ENCODE measurements at places on chromosomes 4 and X.

DNA sequence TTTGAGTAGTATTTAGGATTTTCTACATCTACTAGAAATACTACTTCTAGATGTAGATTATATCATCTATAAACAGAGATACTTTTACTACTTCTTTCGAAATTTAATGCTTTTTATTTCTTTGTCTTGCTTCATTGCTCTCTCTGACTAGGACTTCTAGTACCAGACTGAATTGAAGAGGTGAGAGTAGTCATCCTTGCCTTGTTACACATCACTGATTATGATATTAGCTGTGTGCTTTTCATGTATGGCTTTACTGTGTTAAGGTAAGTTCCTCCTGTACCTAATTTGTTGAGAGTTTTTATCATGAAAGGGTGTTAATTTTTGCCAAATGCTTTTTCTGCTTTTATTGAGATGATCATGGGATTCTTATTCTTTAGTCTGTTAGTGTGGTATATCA is 19.6 kb upstream of the IL2 start:
- DNase-seq = no peak

GRCh38 chrX:109393859-109394258 is 88.0 kb downstream of the GUCY2F start:
- DNase-seq = no peak

- DNase-seq = peak; percentile 39
Observed at GRCh38 chrX:86148024-86148511, at the start of gene DACH2. Gene DACH2, plus strand, starts transcription at chrX:86148451.

- DNase-seq = no peak
Observed at GRCh38 chrX:46961097-46961496, 48.9 kb downstream of the JADE3 start.

DNA sequence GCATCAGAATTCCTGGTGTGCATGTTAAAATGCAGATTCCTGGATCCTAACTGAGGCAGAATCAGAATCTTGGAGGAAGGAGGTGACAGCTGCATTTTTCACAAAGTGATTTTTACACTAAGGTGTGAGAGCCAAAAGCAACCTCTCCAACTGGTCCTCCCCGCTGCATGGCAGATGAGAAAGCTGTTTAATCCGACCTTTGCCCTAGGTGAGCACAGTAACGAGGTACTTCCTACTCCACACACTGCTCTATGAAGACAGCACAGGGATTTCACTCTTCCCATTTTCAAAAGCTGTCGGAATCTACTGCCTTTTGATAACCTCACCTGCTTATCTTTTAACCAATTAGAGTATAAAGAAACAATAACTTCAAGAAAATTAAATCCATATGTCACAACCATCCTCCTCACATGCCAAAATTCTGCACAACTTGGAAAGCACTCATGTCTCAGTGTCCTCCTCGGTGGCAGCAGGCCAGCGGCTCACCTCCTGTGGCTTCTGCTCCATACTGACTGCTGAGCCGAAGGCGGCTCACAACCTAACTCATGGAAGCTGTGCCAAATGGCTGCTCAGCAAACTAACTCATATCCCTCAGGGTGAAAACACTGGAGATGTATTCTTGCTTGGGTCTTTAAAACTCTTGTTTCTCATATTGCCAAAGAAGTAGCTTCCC is 3.6 kb downstream of the CASP6 start:
- DNase-seq = no peak

DNA sequence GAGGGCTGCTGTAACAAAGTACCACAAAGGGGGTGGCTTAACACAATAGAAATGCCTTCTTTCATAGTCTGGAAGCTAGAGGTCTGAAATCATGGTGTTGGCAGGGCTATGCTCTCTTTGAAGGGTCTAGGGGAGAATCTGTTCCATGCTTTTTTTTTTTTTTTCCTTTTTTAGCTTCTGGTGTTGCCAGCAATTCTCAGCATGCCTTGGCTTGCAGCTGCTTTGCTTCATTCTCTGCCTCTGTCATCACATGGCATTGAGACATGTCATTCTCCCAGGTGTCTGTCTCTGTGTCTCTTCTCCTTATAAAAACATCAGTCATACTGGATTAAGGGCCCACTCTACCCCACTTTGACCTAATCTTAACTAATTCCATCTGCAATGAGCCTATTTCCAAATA is 78.6 kb upstream of the BOD1L1 start:
- no peak for DNase-seq

DNA sequence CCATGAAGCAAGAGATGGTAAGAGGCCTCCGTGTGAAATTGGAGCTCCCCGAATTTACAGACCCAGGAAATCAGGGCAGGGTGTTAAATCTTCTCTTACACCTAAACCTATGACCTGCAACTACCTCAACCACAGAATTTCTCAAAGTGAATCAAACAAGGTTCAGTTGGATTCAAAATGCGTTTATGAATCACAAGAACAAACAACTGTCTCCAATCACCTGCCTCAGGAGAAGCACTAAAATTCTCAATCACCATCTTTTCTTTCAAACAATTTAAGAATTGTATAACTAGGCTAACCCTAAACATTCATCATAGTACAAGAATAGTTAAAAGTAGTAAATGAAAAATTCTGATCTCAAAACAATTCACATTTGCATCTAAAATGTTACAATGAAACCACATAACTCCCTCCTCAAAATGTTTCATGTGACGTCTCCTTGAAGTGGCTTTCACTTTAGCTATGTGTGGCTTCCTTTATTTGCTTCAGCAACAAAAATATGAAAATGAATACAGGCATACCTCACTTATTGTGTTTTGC is 19.2 kb downstream of the PPP3CA start:
- DNase-seq = no peak

- no peak for DNase-seq
Observed at GRCh38 chrX:17669891-17670290, 67.4 kb upstream of the SCML1 start.

DNA sequence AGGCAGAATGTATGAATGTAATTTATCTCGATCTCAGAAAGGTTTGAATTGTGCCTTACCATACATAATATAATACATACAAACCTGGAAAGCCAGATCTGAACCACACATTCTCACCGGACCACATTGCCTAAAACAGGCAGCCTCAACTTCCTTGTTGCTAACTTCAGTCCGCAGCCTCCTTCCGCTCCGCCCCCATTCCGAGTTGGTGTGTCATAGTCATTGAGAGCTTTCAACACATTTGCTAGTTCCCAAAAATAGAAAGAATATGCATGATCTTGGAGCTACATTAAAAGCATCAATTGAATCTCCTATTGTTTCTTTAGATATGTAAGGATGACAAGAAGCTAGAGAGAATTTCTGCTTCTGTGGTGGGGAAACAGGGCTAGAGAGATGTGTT is 127.2 kb downstream of the ARHGEF9 start:
- no peak for DNase-seq

- DNase-seq = no peak
Observed at GRCh38 chr4:42588909-42589308, 68.0 kb downstream of the ATP8A1 start.

GRCh38 chrX:130637591-130637990 is 235.8 kb downstream of the RBMX2 start:
- no peak for DNase-seq

- DNase-seq = no peak
Observed at GRCh38 chrX:40298572-40299479, 201.1 kb upstream of the BCOR start.

GRCh38 chr4:40621592-40622512 is 7.8 kb downstream of the RBM47 start:
- peak; percentile 79 for DNase-seq

Measured in CD4-positive, alpha-beta T cell treated with Interferon gamma for 1 hour (primary cell).